A549 (cell line): ENCODE measurements at places on chromosomes 5 and 9.

GRCh38 chr5:56329652-56330051 is 96.5 kb upstream of the ANKRD55 start:
- no peak for DNase-seq

DNA sequence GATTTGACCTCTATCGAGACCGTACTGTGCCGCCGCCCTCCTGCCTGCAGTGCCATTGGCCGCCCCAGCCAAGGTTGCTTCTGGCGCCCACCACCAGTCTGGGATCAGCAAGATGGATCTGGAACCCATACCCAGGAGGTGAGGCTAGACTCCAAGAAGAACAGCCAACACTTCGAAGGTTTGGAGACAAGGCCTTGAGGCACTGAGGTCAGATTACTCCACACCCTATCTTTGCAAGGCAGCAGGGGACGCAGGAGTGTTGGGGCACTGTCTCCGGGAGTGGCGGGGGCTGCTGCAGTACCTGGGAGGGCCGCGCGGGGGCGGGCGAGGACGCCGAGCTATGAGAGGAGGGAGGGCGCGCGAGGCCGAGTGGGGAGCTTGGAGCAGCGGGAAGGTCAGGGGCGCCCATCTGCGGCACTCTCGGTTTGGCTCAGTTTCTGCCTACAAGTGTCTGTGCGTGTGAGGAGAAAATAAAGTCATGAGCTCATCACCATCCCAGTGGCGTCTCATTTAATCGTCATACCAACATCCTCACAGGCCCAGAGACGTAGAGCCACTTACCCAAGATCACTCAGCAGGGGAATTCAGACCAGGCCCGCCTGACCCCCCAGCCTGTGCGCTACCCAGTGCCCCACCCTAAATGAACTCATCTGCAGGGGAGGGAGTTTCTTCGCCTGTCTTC is 20.5 kb upstream of the PSD2 start:
- peak; percentile 63 for DNase-seq

DNA sequence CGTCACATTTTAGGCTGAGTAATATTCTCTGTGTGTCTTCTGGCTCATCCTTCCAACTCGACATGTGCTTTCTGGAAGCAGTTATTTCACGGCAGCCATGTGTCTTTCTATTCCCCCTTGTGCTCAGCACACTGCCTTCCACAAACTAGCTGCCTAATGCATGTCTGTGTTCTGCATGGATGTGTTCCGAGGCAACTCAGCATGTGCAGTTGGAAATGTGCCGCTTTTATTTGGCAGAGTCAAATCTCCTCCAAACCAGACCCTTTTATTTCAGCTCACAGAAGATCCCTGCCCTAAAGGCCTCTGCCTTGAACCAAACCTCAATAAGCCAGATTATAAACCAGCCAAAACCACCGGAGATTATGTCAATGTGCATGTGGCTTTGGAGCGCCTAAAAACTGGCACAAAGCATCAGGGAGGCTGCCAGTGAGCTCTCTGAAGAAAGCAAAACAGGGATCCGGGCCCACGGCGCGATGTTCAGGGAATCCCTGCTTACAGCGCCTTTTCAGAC is 360.2 kb downstream of the DEPDC1B start:
- DNase-seq = no peak

GRCh38 chr9:87211669-87212068 is 264.4 kb upstream of the GAS1 start:
- no peak for DNase-seq

DNA sequence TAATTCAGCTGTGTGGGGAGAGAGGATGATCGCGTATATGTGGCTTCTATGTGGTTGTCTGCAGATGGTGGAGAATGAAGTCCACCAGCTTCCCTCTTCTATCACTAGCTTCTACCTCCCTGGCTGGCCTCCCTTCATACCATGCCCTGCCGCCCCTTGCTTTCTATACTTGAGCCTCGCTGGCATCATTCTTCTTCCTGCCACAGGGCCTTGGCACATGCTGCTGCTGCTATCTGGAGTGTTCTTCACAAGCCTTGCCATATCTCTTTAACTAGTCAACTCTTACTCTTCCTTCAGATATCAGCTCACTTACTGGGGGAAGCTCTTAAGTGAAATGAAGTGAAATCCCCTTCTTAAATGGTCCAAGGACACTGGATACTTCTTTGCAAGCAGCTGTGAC is 100.4 kb downstream of the FGF1 start:
- DNase-seq = no peak

DNA sequence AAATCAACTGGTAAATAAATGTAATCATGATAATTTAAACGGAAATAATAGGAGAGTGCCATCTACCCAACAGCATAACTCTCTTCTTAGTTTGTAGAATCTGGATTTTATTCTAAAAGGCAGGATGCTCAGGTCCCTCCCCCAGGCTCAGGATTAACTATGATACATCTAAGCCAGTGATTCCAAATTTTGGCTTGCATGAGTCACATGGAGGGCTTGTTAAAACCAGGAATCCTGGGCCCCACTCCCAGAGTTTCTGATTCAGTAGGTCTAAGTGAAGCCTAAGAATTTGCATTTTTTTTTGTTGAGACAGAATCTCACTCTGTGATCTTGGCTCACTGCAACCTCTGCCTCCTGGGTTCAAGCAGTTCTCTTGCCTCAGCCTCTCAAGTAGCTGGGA is 62.3 kb upstream of the ZFR start:
- no peak for DNase-seq

GRCh38 chr5:79285833-79286232 is 49.9 kb downstream of the JMY start:
- no peak for DNase-seq

- DNase-seq = no peak
Measured at GRCh38 chr9:127232833-127233549, 31.6 kb upstream of the GARNL3 start.

- DNase-seq = no peak
Measured at GRCh38 chr5:147360816-147361215, 126.0 kb downstream of the STK32A start.

- DNase-seq = no peak
Measured at GRCh38 chr5:150540615-150541396, 32.9 kb downstream of the NDST1 start.

DNA sequence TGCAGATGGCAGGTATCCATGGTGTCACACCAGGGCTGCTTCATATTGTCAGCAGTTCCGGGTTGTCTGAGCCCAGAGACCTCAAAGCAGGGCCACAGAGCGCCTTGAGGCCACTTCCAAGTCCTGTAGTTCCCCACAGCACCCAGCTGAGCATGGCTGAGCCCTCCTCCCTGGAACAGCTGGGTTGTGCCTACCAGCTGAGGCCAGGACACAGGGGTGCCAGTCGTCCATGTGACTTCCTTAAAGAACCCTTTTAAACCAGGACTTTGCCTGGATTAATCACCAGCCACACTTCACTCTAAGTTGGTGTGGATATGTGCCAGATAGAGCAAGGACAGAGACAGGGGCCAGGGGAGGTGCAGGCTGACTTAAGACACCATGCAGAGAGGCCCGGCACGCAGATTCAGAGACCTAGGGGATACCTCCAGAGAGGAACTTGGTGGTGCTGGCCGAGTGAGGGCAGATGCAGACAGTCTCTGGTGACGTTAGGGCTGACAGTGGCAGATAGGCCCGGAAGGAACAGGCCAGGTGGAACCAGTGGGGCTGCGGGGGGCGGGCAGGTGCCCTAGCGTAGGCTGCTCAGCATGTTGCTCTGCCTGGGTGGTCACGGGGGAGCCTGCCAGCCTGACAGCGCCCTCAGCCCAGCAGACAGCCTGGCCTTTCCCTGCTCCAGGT is 142.7 kb downstream of the CACNA1B start:
- no peak for DNase-seq

DNA sequence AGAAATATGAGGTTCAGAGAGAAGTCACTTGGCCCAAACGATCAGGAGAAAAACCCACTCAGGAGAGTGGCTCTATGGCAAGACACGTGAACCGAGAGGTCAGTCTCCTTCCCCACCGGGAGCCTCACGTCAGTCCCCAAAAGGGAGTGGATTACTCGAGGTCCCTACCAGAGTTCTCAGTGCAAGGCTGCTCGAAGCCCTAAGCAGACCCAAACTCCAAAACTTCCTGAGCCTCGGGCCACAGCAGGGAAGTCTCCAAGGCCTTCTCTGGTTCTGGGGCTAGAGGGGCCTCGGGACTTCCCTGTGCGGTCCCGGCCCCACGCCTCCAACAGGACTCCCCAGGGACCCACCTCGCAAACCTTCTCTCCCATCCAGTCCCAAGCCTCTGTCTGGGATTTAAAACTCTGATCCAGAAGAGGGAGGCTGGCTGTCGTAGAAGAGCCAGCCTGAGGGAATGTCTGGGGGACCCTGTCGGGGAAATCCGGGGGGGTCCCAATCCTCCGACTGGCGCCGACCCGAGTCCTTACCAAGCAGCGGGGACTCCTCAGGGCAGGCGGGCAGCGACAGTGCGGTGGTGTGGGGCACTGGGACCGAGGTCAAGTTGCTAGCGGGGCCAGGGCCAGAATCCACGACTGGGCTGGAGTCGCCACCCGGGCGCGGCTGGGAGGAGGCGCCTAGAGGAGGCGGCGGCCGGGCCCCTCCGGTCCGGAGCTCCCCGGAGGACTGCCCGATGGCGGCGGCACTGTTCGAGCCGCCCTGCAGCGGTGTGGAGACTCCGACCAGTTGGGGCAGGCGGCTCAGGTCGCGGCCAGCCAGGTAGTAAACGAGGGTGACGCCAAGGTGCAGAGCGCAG is 679 bp downstream of the B4GALT1 start:
- DNase-seq = no peak

DNA sequence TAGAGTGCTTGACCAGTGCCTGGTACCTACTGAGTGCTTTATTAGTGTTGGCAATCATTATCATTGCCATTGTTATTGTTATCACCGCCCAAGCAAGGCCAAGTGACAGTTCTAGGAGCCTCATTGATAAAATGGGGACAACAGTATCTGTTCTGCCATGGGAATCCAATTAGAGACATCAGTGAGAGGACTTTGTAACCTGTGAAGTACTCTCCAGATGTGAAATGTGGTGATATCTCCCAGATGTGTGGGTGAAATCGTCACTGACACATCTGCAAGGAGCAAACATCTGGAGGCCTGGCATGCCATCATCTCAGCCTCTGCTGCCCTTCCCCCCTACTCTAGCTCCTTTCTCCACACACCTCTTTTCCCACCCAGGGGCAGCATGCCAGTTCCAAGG is 260.8 kb downstream of the PAPPA start:
- no peak for DNase-seq

GRCh38 chr5:75058986-75059535 is 6.7 kb upstream of the GCNT4 start:
- DNase-seq = no peak

GRCh38 chr5:9713356-9713755 is 83.2 kb upstream of the TAS2R1 start:
- DNase-seq = no peak

DNA sequence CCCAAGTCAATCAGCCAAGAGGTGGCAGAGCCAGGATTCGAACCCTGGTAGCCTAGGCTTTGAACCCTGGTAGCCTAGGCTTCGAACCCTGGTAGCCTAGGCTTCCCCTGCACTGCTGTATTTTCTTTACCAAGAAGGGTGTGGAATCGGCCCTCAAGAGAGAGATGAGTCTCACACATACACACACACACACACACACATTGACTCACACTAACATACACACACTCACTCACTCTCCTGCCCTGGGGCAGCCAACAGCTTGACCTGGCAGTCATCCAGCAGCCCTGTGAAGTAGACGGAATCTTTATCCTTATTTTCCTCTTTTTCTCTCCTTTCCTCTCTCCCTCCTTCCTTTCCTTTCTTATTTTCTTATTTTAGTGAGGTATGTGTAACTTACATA is 55.4 kb upstream of the RPL26L1 start:
- DNase-seq = peak; percentile 92

DNA sequence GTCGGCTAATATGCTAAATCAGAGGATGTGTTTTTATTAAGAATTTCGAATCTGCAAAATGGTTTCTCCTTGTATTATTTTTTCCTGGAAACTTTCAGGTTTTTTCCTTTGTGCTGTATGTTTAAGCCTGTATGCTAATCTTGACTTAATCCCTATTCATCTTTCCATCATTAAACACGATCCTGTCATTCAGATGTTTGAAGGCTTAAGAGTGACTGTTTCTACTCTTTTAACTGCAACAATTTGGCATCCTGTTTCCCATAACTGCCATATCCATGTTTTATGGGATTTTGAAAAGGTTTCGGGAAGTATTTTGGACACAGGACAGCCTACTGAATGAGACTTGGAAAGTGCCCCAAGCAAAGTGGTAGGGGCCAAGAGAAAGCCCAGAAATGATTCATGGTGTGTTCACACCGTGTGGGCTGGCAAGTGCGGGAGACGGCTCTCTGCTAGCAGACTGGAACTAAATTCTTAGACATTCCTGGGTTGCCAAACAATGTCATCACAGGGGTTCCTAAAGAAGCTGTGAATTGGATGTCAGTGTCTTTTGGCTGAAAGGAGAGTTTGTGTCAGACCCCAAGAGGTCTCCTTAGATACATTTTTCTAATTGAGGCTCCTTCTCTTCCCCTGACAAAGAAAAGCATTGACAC is 125.4 kb upstream of the ADAMTS16 start:
- DNase-seq = no peak

DNA sequence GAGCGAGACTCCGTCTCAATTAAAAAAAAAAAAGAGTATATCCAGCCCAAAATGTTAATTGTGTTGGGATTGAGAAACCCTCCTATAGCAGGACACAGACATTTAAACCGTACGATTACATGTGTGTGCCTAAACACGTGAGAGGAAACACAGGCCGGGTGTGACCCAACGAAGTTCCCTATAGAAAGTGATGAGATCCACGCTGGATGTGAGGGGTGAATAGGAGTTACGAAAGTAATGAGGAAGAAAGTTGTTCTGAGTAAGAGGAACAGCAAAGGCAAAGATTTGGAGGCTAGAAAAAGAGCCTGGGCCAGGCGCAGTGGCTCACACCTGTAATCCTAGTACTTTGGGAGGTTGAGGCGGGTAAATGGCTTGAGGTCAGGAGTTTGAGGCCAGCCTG is 13.6 kb downstream of the NAIF1 start:
- no peak for DNase-seq

DNA sequence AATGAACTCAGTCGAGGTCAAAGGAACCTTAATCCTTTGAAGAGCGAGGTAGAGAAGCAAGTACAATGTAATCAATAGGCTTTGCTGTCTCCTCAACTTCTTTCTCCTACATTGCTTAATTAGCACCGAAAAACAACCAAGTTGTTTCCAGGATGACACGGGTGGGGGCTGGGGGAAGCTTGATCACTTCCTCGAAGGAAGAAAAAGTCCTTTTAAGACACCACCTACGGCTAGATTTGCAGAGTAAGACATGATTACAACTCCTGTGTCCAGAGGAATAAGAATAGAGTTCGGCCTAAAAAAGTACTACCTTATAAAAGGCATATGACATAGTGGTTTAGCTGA is 811 bp upstream of the ARRDC3 start:
- DNase-seq = no peak

- no peak for DNase-seq
Measured at GRCh38 chr5:148685520-148686134, 31.3 kb upstream of the HTR4 start.

DNA sequence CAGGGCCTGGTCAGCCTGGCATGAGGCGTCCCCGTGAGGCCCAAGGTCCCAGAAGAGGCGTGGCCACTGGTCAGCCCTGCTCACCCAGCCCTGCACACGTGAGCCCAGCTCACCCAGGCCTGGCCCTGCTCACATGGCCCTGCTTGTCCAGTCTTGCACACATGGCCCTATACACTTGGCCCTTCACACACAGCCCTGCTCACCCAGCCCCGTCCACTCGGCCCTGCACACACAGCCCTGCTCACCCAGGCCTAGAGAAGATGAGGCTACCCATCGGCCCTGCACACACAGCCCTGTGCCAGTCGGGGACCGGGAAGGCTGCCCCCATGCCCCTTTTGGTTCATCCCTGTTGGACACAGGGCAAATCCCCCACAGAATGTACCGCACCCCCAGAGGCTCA is 28.4 kb downstream of the ZDHHC11B start:
- no peak for DNase-seq

GRCh38 chr5:122921826-122922225 is 76.4 kb downstream of the SNX24 start:
- DNase-seq = no peak

GRCh38 chr5:151095341-151096000 is 14.6 kb upstream of the TNIP1 start:
- DNase-seq = peak; percentile 41
